A549 treated with ZK216348 at 1 μM for 4 hours (cell line): ENCODE measurements at places on chromosomes 1 and 21. TPM values are rescaled to one million over a fixed set of nuclear protein-coding genes. Genes with fewer than 3 reads are reported as not detected.

GNG4 gene
- 11.4 to 21.5 TPM (median 14.2 TPM) in 5 replicates for total RNA-seq

CLIC4 gene
- 19.2 to 49.4 TPM (median 44.1 TPM) in 5 replicates for total RNA-seq

RORC gene
- 0.06 to 0.13 TPM (median 0.08 TPM) in 3 of 5 replicates, not detected in the others for total RNA-seq

OR2T33 gene
- total RNA-seq: not detected in 5 replicates

AIM2 gene
- total RNA-seq: not detected in 5 replicates

PHLDA3 gene
- 60.4 to 170 TPM (median 155 TPM) in 5 replicates for total RNA-seq
